GM12865 (cell line): ENCODE measurements at places on chromosomes 4 and X.
A peak's percentile ranks its signal among the peaks of the same experiment; 100 is the strongest.

GRCh38 chr4:139828966-139829664 lies 163.5 kb downstream of the MGST2 start:
- no peak for DNase-seq

GRCh38 chr4:108165586-108165985 lies 3.1 kb downstream of the LEF1 start:
- peak; percentile 30 for DNase-seq

- no peak for DNase-seq
Measured at GRCh38 chrX:6226596-6227452, 1.8 kb downstream of the NLGN4X start.

DNA sequence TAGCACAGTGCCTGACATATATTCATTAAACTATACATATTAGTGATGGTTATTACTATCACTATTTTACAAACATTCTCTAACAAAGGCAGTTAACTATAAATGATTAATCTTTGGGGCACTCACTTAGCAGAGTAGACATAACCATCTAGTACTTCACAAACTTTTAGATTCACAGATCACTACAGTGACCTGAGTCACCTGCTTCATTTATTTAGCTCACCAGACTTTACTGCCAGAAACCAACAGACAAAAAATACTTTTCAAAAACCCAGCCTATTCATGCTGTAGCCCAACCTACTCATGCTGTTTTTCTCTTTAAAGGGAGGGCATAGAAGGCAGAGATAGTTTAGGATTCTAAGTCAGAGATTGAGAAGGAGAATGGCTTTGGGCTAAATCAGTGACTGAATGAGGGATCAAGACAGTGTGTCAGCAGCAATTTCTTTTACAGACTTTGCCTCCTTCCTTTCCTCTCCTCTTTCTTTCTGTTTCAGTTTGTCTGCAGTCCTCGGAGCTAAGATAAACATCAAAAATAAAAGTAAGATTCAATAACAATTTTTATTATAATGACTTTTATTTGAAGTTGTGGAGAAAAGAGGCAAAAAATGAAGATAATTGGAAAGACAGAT lies 34.7 kb upstream of the PDE5A start:
- no peak for DNase-seq

GRCh38 chr4:72817012-72817411 lies 248.0 kb upstream of the ADAMTS3 start:
- DNase-seq: no peak

DNA sequence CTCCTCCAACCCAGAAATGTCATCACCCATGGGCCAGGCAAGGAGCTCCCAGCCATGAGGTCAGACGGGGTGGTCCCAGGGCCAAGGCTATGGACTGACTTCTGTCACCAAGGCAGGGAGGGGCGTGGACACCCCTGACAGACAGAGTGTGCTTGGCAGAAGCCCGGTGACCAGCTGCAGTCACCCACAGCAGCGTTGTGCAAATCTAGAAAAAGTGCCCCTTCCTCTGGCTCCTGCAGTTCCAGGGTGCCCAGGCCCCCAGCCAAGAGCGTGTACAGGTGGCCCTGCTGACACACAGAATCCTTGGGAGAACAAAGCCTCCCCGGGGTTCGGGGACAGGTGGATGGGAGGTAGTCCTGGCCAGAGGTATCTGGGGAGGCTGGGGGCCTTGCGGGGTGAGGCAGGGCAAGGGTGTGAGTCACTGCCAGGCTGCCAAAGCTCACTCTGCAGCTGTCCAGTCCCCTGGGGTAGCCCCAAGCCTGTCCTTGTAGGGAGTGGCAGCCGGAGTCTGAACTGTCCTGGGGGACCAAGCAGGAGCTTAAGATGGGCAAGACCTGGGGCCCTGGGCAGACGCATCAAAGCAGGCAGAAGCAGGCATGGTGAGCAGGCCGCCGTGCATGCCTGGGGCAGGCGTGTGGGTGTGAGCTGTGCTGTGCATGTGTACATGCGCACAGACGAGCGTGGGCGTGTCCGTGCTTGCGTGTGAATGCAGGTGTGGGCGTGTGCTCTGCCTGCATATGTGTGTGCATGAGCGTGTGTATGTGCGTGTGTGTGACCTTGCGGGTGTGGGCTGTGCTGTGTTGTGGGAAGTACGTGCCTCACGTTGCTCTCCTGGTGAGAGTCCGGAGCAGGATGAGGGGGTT lies 3.3 kb downstream of the MYL5 start:
- DNase-seq: peak; percentile 82

DNA sequence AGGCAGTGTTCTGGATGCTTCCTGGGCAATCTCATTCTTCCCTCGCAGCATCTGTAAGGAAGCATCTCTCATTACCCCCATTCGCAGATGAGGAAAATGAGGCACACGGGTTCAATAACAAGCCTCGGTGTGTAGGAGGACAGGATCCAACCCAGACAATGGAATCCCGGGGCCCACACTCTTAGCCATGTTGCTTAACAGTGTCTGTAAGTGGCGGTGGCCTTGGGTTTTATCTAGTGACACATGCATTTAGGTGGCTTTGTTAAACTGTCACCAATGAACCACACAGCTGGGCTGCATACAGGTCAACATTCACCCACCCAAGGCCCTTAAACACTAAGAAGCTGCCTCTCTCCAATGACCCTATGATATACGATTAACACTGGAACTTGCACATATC lies 22.6 kb downstream of the RELL1 start:
- no peak for DNase-seq

- no peak for DNase-seq
Measured at GRCh38 chrX:16087076-16087475, 36.3 kb upstream of the GRPR start.

DNA sequence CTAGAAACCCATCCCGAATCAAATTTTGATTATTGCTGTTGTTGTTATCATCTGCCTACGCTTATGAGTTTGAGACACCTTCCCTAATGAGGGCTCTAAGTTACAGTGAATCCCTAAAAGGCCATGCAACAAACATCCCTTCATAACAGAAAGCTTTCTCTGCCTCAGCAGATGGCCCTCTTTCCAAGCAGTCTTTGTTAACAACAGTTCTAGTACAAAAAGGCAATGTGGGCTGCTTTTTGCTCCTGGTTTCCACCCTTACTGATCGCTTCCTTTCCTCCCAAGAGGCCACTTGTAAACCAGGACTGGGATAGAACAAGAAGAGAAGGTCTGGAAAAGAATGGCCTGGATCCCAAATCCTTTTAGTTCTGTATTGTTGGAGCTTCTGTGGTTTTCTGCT lies 24.2 kb downstream of the GPC4 start:
- no peak for DNase-seq

DNA sequence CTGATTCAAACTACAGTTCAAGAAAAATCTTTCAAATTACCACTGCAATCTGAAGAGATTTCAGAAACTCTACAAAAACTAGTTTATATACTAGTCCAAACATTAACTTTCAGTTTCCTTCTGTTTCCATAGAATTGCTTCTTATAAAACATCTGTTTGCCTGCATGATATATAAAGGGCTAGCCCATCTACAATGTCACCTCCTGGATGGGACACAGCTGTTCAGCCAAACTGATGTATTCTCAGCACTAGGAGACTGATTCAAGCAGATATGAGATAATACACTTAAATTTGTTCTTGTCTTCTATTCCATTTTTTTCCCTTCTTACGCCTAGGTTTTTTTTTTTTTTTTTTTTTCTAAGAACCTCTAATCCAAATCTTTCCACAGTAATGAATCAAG lies 1569.7 kb upstream of the IGFBP7 start:
- DNase-seq: no peak

DNA sequence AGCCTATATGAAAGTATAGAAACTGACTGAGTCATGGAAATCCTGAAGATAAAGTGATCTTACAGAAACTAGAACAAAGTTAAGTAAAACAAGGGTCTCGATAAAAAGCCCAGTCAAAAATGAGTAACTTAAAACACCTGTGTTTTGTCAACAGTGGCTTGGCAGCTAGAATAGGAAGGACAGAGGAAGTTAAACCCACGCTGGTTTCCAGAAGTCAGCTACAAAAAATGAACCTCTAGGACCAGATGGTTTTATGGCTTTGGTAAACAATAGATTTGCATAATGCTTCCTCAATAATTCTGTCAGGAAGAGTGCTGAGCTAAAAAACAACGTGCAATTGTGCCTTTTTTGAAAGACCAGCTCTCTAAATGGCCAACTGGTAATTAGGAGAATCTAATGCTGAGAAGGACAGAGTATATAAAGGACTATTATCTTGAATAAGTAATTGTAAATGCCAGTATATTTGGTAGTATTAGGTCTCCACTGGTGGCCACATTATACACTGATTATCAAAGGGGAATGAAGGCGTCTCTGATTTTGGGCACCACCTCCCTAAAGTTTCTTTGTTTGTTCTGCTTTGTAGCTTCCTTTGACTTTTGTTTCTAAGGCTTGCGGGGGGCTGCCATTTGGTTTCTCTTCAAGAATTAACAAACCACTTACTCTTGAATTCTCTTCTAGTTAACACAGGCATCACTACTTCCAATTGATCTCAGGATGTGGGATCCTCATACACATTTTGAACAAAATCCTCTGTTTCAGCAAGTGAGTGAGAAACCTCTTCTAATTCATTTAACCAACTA lies 72.2 kb upstream of the PPP3CA start:
- peak; percentile 80 for DNase-seq

DNA sequence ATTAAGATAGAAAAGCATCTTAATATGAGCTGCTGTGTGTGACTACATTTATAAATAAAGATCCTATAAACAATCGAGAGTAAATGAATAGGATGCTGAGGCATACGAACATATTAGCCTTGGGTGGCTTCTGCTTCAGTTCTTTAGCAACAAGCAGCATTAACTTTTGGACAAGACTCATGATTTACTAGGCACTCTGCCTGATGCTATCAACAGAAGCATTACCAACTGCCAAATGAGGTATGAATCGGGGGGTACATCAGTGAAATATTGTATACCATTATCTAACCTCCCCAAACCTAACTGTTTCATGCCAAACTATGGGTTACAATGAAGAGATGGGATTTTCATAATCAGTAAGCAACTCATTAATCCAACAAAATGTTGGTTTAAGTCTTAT lies 113.1 kb downstream of the RAB28 start:
- no peak for DNase-seq

- peak; percentile 42 for DNase-seq
Measured at GRCh38 chr4:153341575-153342090, 2.9 kb upstream of the MND1 start.

GRCh38 chr4:38993683-38994082 lies 38.5 kb downstream of the TMEM156 start:
- no peak for DNase-seq

DNA sequence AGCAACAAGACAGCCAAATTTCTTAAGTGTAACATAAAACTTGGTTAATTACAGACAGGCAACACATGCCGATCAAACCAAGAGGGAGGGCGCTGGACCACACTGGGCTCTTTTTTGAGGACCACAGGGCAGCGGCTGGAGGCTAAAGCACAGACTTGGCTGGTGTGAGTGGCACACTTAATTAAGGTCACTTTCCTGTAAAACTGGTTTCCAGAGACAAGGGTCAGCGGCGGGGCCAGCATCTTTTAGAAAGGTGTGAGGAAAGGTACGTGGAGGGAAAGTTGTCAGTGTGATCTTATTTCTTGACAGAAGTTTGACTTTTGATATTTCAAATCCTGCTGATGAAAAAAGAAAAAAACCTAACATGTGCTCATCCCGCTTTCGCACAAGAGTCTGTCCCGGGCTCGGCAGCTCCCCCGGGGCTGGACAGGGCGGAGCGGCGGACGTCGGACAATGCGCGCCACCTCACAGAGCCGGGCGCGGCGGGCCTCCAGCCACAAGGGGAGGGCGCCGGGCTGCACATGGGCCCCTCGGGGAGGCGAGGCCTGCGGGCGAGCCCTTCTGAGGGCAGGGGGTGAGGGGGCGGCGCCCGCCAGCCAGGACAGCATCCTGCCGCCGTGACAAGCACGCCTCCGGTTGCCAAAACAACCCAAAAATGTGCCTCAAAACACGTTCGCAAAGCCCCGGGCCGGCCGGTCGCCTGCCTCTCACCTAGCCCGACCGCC lies 660 bp upstream of the HSPA4L start:
- no peak for DNase-seq

- DNase-seq: no peak
Measured at GRCh38 chrX:75784680-75785491, at the start of gene MAGEE2. MAGEE2 (minus strand) TSS chrX:75785254; CDS start chrX:75785051, 203 bp downstream.

GRCh38 chrX:15785176-15785750 lies 5.0 kb upstream of the ZRSR2 start:
- DNase-seq: no peak

- no peak for DNase-seq
Measured at GRCh38 chrX:134570509-134570846, 87.8 kb downstream of the PLAC1 start.

GRCh38 chr4:109276482-109277095 lies 25.9 kb downstream of the COL25A1 start:
- DNase-seq: peak; percentile 59

GRCh38 chr4:172688534-172688933 lies 480.1 kb upstream of the GALNT7 start:
- no peak for DNase-seq

DNA sequence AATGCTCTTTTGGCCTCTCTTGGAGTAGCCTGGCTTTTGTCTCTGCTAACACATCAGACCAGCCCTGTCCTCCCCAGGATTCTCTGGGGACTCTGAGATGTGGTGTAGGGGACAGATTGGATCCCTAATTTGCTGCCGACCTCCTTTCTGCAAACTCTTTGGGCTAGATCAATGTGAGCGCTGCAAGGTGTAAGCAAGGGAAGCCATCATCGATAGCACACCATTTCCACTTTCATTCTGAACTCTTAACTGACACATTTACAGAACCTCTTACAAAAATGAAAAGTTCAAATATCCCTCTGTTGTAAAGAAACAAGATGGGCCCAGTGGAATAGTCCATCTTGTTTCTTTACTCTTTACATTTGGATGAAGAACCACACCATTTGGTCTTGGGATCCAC lies 46.6 kb downstream of the PGRMC2 start:
- DNase-seq: no peak

DNA sequence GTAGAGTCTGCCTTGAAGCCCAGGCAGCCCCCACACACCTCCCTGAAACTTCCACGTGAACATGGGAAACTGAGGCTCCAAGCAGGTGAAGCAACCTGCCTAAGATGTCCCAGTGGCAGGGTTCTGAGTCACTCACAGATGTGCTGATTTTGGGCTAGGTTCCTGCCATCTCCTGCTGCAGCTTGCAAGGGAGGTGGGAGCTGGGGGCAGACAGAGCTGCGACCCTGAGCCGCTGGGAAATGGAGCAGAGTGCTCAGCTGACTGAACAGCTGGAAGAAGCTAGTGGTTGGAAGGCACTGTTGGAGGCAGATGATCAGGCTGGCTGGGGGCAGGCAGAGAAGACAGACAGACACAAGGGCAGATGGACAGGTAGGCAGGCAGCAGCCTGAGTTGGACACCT lies 3.6 kb upstream of the FATE1 start:
- DNase-seq: no peak

DNA sequence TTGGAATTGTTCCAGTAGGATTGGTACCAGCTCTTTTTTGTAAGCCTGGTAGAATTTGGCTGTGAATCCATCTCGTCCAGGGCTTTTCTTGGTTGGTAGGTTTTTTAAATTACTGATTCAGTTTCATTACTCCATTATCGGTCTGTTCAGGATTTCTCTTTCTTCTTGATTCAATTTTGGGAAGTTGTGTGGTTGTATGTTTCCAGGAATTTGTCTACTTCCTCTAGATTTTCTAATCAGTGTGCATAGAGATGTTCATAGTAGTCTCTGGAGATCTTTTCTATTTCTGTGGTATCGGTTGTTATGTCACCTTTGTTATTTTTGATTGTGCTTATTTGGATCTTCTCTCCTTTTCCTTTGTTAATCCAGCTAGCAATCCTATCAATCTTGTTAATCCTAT lies 248.7 kb downstream of the ARHGAP10 start:
- DNase-seq: no peak

GRCh38 chrX:104618106-104618895 lies 52.3 kb downstream of the IL1RAPL2 start:
- DNase-seq: no peak
